ENCODE measurements at places on chromosomes 6 and 20.

- DNase-seq: no peak
Observed at GRCh38 chr6:21902628-21903169, 309.1 kb downstream of the SOX4 start.

DNA sequence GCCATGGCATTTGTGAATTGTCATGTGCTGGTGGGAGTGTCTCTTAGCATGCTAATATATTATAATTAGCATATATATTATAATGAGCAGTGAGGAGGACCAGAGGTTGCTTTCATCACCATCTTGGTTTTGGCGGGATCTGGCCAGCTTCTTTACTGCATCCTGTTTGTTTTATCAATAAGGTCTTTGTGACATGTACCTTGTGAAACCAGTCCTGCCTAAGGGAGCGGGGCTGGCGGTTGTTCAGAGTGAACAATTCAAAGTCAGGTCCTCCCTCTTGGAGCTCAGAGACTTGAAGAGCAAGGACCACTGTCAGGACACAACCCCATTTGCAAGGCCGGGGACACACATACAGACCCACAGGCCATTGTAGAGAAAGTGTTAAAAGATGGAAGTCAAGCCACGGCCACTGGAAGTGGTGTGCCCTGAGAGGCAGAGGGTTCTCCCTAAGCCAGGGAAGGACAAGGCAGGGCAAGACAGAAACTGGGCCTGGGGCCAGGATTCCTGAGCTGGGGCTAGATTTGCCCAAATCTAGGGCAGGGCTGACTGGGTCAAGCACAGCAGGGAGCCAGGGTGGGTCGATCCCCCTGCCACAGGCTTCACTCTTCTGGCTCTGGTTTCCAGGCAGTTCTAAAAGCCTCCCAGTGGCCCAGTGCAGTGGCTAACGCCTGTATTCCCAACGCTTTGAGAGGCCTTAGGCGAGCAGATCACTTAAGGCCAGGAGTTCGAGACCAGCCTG, 14.2 kb downstream of the SLC52A3 start:
- DNase-seq: peak; percentile 60

DNA sequence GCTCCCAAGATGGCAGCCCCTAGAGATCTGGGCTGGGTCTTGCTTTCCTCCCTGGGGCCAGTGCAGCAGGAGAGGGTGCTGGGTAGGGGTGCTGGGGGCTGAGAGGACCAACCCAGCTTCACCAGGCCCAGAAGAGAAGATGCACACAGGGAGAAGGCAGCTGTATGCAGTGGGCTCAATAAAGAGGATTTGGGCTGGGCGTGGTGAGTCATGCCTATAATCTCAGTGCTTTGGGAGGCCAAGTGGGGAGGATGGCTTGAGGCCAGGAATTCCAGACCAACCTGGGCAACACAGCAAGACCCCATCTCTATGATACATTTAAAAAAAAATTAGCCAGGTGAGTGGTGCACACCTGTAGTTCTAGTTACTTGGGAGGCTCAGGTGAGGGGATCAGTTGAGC, 25.7 kb upstream of the EMILIN3 start:
- DNase-seq: no peak

- no peak for DNase-seq
Observed at GRCh38 chr6:84719152-84719551, 45.2 kb downstream of the TBX18 start.

DNA sequence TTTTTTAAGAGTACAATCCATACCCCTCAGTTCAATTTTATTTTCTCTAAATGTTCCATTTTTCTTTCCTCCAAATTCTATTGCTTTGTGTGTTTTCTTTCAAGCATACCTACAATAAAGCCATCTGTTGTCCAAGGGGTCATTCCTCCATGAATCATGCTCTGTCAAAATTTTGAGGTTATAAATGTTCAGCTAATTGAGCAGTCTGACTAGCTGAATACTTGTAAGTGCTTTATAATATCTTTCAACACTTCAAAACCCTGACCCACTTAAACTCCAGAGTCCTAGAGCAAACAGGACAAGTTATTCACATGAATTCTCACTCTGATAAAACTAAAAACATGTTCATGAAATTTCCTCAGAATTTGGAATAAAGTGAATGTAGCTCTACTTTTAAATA, 33.4 kb upstream of the EYA4 start:
- DNase-seq: no peak

DNA sequence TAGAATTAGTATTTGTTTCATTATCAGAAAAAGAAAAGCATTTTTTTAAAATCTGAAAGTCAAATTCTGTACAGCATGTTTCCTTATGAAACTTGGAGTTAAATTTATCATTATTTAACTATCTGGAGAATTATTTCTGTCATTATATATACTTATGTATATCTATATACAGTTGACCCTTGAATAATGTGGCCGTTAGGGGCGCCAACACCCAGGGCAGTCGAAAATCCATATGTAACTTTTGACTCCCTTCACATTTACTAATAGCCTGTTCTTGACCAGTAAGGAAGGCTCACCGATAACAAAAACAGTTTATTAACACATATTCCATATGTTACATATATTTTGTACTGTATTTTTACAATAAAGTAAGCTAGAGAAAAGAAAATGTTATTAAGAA, 341.2 kb downstream of the ADGRB3 start:
- DNase-seq: no peak

GRCh38 chr6:28446818-28447511, 3.7 kb upstream of the ZSCAN23 start:
- DNase-seq: no peak

GRCh38 chr6:166325383-166326042, 16.8 kb downstream of the SFT2D1 start:
- peak; percentile 62 for DNase-seq

DNA sequence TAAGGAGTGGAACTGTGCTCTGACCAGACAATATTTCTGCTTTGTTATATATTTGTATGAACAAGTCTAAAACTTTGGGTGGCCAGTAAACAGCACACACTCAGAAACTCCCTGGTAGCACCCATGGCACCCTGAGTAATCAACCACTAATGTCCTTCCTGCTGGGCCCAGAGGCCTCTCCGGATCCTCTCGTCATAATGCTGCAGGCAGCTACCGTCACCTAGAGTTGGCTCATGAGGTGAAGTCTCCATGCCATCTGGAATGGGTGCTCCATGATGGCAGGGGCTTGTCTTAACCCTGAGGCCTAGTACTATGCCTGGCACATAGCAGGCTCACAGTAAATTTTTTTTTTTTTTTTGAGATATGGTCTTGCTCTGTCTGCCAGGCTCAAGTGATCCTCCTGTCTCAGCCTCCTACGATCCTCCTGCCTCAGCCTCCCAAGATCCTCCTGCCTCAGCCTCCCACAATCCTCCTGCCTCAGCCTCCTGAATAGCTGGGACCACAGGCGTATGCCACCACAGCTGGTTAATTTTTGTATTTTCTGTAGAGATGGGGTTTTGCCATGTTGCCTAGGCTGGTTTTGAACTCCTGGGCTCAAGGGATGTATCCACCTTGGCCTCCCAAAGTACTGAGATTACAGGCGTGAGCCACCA, 3.0 kb upstream of the SDCBP2 start:
- DNase-seq: peak; percentile 24

GRCh38 chr6:111669326-111669725, 63.6 kb upstream of the TRAF3IP2 start:
- no peak for DNase-seq

DNA sequence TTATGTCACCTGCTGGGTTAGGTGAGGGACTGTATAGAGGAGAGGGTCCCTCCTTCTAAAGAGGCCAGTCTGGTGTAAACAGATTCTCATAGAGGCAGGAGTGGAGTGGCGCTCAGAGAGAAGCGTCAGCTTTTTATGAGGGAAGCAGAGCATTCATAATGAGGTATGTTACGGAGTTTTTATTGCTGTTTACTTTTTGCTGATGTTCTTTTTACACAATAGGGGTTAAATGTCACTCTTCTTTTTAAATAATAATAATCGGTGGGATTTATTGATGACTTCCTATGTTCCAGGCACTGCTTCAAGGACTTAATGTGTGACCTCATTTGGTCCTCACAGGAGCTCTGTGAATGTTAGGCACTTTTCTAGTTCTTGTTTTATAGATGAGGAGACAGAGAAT, 79.9 kb downstream of the L3MBTL3 start:
- DNase-seq: no peak

GRCh38 chr6:81252231-81252630, 500.2 kb downstream of the TENT5A start:
- no peak for DNase-seq

- DNase-seq: no peak
Observed at GRCh38 chr6:99219788-99220187, 129.7 kb downstream of the FAXC start.

DNA sequence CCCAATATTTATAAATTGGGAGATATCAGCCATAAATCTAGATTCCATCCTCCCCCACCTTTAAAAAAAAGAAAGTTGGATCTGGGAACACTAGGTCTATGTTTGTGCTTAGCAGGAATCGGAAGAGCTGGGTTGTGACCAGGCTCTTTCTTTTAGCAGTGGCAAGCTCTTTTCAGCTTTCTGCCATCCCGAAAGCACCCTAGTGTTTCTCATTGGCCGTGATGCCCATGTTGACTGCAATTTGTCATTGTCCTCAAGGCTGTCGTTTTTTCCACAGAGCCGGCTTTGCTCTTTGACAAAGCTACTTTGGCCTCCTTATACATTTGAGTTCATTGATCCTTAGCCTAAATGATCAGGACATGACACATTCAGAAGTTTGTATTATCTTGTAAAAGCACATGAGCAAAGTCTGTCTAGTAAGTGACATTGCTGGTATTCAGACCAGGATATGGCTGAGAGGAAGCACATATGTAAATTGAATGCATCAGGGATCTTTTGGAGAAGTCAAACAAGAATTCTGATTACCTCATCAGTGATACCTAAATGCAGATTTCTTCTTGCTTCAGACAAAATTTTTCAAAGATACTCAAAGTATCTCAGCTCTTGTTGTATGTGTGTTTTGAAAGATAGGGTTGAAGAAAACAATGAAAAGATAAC, 50.1 kb downstream of the CARMIL1 start:
- no peak for DNase-seq

DNA sequence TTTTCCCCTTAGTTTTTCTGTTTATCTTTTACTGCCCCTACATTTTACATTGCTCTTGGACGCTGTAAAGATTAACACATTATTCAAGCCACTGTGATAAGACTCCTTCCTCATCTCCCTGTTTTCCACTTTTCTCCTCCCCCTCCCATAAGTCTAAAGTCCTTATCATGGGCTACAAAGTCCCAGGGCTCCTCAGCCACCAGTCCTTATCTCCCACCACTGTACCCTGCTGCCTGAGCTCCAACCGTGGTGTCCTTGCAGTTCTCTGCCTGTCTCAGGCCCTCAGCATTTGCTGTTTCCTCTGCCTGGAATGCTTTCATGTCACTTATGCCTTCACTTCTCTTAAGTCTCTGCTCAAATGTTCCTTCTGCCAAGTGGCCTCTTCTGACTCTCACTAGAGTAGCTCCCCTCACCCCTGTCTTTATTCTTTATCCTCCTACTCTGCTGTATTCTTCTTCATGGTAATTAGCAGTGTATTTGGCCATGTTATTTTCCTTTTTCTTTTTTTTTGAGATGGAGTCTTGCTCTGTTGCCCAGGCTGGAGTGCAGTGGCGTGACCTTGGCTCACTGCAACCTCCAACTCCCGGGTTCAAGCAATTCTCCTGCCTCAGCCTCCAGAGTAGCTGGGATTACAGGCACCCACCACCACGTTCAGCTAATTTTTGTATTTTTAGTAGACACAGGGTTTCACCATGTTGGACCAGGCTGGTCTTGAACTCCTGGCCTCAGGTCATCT, 10.8 kb upstream of the LATS1 start:
- DNase-seq: peak; percentile 56

DNA sequence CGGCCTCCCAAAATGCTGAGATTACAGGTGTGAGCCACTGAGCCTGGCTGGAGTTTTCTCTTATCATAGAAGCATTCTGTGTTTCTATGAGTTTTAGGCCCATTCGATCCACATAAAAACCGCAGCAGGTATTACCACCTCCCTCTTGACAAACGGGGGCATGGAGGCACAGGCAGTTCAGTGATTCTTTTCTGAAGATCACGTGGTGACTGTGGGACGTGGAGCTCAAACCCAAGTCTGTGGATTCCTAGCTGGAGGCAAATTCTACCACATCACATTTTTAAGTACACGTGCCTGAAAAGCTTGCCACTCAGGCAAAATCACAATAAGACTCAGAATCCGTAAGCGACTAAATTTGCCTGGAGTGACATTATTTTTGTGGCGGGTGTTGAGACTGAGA, 191.3 kb downstream of the GMPR start:
- DNase-seq: no peak

DNA sequence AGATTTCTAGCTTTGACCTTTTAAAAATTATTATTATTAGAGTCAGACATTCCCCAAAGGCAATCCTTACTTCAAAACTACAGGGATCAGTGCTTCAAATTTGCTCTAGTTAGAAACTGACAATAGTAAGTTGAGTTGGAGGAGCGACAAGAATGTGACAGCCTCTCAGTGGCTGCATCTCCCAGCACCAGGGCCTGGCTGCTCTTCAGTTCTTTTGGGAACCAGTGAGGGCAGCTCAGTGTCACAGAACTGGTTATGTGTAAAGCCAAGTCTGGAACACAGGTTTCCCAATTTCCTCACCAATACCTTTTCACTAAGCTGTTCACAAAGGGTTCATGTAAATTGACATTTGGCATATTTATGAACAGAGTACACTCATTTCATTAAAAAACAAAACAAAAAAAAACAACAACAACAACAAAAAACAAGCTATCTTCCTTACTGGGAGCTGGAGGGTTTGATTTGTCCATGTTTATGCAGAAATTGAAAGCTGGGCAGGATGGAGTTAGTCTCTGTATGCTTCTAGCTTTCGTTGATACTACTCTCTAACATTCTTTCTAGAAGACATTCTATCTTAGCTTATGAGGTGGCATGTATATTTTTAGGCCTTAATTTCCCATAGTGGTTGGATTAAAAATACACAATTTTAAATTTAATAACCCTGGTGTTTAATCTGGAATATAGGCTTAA, 95.0 kb downstream of the SAMD5 start:
- no peak for DNase-seq

DNA sequence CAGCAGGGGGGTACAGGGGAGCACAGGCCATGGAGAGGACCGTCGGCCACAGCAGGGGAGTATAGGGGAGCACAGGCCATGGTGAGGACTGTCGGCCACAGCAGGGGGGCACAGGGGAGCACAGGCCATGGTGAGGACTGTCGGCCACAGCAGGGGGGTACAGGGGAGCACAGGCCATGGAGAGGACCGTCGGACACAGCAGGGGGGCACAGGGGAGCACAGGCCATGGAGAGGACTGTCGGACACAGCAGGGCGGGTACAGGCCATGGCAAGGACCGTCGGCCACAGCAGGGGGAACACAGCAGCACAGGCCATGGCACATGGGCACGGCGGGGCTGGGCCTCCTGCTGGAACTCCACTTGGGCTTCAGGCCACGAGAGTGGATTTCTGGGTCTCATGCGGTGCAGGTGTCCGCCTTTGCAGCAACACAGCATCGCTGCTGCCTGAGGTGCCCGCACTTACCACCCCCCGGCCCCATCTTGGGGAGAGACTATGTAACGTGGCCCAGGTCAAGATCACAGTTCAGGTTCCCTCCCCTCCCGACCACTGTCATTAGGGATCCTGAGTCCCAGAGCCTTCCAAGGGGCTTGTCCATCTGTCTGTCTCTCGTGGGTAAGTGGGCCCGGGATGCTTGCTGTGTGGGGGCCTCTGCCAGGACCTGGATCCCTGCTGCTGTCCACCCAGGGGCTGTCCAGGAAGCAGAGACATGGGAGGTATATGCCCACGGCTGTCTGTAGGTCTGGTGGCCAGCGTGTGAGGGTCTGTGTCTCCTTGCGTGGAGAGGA, 2.5 kb downstream of the NPBWR2 start:
- DNase-seq: peak; percentile 65
